ENCODE measurements at places on chromosomes 6 and 20.

DNA sequence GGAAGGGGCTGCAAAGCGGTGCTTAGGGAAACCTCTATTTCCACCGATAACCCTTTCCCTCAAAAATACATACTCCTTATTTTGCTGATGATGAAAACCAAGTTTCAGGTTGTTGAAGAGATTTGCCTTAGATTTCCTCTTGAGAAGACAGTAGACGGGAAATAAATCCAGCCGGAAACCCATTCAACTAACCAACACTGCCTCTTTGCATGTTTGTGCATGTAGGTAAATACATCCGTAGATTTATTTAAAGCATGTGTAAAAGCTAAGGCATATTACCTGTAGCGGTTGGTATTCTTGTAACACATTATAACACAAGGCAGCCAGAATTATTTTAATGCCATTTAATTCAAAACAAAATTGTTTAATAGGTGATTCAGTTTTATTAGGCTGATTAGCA is 136.3 kb upstream of the SLC22A23 start:
- no peak for DNase-seq

DNA sequence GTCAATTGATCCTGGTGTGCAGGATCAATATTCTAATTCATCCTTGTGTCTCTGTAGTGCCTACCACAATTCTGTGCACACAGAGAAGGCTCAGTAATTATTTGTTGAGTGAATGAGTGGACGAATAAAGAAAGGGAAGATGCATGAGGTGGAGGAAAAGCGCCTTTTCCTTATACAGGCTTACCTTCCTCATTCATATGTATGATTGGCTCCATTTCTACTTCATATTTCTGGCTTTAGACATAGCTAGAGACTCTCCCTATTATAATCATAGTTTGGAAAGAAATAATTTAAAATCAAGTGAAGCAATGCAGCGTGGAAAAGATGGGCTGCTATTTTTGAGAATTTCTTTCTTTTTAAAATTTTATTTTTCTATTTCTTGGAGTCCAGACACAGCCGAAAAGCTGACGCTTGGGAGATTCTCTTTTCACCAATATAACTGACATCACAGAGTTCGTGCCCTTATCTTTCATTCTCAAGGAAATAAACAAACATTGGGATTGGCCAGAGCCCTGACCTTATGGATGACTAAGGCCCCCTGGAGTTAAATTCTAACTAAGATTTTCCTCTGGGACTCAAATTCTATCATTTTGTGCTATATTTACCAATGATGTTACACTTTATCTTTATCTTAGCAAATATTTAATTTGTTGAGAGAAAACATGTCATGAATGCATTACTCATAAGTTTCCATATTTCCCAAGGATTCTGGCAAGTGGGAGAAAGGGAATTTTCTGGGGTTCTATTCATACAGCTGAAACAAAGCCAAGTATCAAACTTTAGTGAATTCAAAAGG is 48.1 kb downstream of the PRL start:
- peak; percentile 80 for DNase-seq

DNA sequence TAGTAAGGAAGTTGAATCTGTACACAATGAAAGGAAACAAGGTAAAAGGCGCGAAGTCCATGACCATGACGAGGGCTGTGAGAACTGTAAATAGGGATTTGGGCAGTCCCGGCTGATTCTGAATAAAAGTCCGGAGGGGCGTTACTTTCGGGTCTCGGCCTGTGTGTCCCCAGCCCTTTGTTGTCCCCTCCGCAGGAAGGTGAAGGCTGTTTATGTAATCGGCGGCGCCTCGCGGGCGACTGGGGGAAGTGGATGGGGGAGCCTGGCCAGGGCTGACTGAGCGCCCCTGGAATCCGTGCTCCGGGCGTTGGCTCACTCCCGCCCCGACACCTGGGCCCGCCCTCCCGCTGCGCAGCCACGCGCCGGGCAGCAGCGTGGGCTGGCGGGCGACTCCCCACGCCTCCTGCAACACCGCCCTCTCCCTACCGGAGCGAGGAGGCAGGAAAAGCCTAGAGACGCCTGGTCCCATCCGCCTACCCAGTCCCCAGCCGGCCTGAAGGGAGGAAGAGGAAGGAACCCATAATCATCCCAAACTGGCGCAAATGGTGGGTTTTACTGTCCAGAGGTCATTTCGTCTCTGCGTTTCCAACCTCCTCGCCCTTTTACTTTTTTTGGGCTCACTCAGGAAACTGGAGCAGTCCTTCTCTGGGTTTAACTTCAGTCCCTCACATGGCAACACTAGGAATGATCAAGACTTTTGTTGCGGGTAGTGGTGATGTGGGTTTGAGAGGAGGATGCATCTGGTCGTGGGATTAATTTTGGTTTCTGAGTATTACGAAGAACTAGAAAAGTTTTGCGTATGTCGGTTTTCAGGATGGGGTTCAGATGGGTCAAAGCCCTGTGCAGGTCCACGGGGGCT is 12.1 kb downstream of the TRIM31 start:
- DNase-seq = peak; percentile 37

- DNase-seq = no peak
Observed at GRCh38 chr6:142947714-142948480, 2.9 kb upstream of the HIVEP2 start.

- DNase-seq = no peak
Observed at GRCh38 chr6:16769131-16769985, 8.1 kb upstream of the ATXN1 start.
